ENCODE measurements at places on chromosomes 12 and 14.

- DNase-seq = no peak
Measured at GRCh38 chr14:76719666-76720065, 41.6 kb upstream of the VASH1 start.

- no peak for DNase-seq
Measured at GRCh38 chr12:119705182-119705581, 37.2 kb downstream of the PRKAB1 start.

GRCh38 chr12:105428793-105429395 lies 98.4 kb downstream of the C12orf75 start:
- no peak for DNase-seq

GRCh38 chr12:120290609-120291305 lies 946 bp downstream of the RNU4-2 start:
- DNase-seq = no peak

DNA sequence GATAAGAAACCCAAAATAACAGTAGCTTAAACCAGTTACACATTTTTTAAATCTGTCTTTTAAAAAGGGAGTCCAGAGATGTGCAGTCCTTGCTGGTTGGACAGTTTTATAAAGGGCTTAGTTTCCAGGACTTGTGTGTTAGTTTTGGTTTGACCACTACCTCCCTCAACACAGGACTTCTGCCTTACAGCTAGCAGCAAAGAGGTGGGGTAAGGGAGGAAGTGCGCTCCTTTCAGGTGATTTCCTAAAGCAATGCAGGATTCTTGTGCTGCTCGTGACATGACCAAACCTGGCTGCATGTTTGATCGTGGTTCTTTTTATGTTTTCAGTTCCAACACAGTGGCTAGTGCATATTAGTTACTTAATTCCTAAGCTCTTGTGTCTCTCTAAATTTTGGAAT lies 266.2 kb downstream of the TMTC2 start:
- no peak for DNase-seq

DNA sequence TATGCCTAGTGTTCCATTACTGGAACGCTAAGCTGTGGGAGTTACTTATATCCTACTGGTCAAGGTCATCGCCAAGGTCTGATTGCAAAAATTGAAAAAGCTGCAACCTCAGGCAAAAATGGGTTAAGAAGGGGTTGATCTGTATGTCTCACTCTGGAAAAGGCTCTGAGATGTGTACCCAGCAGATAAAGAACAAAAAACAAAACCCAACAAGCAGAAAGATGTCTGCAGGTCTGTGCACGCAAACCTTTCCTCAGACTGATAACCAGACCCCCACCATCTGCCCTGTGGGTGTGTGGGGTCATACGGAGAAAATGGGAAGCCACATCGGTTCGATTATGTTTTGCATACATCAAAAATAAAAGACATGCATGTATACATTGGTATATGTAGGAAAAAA lies 56.4 kb downstream of the TESC start:
- no peak for DNase-seq

- no peak for DNase-seq
Measured at GRCh38 chr14:39875028-39875427, 442.8 kb upstream of the FBXO33 start.
